Kidney capillary endothelial cell (primary cell): ENCODE measurements at places on chromosomes 5 and 9.

DNA sequence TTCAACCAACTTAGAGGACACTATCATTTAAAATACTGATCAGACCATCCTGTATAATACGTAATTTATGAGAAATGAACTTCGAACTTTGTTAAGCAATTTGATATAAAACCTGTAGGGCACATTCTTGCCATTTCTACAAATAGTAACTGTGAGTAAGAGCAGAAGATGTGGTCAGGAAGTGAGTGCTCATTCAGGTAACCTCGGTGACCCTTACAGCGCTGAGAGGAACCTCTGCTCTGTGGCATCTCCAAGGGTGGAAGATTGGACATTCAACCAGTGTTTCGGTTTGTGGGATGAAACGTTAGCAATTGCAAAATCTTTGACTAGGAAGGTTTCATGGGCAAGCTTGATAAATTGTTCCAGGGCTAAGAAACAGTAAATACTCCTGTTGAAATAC lies 194.8 kb upstream of the IRX2 start:
- DNase-seq: no peak

DNA sequence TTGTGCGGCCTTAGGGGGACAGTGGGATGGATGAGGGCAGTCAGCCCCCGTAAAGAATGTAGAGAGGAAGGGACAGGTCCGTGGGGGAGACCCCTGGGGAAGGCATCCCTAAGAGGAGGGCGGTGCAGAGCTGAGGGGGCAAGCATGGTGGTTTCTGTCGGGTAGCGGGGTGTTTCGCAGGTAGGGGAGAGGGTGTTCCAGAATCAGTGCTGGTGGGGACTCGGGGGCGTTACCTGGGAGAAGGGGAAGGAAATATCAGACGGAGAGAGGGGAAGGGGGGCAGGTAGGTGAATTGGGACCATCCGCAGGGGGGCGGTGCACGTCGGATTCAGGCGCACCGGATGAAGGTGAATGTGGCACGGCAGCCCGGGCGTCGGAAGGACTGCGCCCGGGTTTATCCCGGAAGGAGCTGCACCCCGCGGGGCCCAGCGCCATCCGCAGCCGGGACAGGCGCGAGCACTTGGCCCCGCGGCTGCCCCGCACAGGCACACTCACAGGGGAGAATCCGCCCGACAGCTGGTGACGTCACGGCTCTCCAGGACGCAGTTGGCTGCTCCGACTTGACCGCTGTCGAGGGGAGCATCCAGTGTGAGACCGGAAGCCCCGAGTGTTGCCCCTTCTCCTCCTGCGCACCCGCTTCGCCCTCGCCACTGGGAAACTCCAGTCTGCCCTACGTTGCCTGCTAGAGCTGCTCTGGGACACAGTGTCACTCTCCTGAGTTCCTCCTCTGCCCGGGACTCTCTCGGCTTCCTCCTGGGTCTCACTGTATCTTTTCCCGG lies 1.3 kb downstream of the CD72 start:
- DNase-seq: no peak

- DNase-seq: no peak
Observed at GRCh38 chr9:92631452-92632343, 38.2 kb downstream of the IPPK start.

DNA sequence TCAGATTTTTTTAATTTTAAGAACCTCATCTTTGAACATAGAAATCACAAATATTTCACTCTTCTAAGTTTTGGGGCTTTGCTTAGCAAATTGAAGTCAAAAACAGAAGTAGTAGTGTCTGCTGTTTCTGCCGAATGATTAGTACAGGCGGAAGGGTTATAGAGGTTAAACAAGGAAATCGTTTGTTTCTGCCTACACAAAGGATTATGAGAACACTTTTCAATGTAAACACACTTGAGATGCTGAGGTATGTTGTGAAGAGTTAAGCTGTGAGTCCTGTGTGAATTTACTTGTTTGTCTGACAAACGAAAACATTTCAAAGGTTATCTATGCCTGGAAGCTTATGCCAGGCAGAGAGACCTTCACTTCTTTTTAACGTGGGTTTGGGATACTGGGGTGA lies 224.8 kb downstream of the CETN3 start:
- no peak for DNase-seq

DNA sequence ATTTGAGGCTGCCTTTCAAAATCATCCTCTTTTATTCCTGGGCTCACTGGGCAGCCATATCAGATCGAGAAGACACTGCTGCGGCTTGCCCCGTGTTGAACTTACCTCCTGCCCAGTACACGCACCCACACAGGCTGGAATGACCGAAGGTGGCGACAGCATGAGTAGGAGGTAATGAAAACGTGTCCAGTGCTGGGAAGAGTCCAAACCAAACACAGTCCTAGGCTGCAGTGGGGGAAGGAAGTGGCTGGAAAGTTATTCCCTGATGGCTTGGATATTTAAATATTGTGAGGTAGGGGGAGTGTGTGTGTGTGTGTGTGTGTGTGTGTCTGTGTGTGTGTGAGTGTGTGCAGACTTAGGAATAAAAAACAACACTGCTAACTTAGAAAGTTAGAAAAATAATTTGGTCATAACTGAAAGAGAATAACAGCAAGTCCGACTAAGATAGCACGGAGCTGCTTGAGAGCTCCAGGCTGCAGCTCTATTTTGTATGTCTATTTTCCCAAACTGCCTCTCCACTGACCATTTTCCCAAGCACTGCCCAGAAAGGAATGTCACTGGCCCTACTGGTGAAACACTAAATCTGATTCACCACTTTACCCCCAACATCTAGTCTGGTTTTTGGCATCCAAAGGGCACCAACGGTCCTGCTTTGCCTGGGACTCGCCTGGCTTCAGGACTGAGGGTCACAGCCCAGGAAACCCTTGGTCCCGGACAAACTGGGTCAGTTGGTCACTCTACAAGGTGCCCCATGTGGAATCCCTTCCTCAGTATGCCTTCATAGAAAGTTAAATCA lies 41.2 kb downstream of the ANKH start:
- DNase-seq: no peak

DNA sequence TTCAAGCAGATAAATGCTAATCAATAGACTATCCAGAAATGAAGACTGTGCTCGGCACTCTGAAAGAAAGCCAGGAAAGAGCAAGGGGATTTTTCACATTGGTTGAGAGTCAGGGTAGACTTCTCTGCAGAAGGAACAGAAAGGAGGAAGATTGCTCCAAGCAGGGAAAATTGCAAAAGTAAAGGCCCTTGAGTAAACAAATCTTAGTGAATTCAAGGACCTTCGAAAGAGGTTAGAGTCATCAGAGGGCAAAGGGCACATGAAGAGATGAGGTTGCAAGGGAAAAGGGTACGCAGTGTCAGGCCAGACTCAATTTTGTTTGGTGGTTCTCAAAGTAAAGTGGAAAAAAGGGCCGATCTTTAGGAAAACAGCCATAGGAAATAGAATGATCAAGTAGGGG lies 157.6 kb upstream of the RAI14 start:
- DNase-seq: no peak
